CD4-positive, alpha-beta T cell treated with Interleukin-4 for 1 hour (primary cell): ENCODE measurements at places on chromosomes 1 and 21.

DNA sequence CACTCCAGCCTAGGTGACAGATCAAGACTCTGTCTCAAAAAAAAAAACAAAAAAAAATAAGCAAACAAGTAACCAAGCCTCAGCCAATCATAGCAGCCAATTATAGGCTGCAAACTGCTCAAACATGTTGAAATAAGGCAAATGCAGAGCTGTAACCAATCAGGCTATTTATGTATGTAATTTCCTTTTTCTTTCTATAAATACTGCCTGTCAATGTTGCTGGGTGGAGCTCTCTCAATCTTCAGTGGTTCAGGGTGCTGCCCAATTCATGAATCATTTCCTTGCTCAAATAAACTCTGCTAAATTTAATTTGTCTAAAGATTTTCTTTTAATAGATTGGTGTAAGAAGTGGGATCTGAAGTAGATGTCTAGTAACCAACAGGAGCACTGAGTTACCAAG lies 11.6 kb upstream of the CD1D start:
- DNase-seq: no peak

DNA sequence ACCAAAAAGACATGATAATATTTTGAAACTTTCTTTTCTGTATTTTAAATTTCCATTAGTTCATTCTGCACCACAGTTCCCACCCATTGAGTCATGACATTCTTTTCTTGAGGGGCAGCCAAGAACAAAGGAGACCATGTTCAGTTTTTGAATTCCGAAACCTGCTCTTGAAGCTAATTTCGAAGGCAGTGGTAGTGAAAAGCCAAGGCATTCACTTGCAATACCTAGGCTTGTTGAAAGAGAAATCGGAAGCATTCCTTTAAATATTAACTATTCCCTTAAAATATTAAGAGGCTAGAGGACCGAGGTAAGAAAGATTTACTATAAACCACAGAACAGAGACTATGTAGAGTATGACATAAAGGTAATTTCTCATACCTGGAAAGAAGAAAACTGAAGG lies 256.3 kb downstream of the ADGRL2 start:
- DNase-seq: no peak

- no peak for DNase-seq
Measured at GRCh38 chr1:39354572-39354971, 136.9 kb upstream of the BMP8A start.

- DNase-seq: no peak
Measured at GRCh38 chr1:56547977-56548376, 31.4 kb downstream of the PLPP3 start.

DNA sequence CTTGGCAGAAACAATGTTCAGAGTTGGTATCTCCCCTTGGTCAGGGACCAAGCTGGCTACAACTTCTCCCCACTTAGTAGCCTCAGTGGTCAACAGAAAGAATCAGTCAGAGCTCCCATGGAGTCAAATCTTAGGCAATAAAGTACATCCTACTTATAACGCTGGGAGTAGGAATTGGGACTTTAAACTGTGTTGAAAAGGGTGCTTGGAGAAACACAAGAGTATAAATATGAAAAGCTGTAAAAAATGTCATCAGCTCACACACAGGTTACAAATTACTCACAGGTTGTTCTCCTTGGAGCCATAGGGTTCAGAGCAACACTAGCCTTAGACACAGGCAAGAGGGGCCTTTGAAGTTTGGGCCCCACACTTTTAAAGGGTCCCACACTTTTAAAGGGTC lies 67.4 kb downstream of the WLS start:
- no peak for DNase-seq

DNA sequence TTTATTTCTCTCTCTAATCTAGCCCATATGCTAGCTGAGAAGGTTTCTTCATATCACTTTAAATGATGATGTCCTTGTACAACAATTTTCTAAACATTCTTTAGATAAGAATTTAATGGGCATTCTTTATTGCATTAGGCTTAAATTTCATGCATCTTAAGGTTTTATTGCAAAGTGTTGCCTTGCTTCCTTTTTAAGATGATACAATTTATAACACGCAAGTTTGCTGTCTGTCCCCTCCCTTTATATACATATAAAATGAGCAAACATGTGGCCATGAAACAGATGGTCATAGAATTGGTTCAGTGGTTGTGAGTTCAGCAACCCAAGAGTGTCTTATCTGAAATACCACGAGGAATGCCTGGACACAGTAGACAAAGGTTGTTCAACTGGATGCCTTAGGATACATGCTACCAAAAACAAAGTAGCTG lies 12.1 kb downstream of the NBPF3 start:
- no peak for DNase-seq

- DNase-seq: no peak
Measured at GRCh38 chr21:34639250-34639649, 24.3 kb upstream of the RCAN1 start.

DNA sequence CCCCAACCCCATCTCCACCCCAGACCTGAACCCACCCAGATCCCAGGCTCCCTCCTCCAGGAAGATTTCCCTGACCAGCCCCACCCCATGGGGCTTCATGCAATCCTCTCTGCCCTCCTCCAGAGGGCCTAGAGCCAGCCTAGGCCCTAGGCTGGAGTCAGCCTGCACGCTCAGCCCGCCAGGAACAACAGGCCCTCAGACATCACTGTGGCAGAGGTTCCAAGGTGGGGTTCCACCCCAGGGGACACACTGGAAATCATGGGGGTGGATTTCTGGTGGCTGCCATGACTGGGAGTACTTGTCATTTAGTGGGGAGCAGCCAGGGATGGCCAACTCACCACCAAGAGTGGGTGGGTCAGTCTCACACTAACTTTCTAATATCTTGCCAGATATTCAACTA lies 122.0 kb downstream of the GLIS1 start:
- no peak for DNase-seq

- DNase-seq: no peak
Measured at GRCh38 chr21:38384675-38385426, 113.4 kb downstream of the ERG start.

- no peak for DNase-seq
Measured at GRCh38 chr1:235325854-235326253, 2.1 kb downstream of the ARID4B start.

DNA sequence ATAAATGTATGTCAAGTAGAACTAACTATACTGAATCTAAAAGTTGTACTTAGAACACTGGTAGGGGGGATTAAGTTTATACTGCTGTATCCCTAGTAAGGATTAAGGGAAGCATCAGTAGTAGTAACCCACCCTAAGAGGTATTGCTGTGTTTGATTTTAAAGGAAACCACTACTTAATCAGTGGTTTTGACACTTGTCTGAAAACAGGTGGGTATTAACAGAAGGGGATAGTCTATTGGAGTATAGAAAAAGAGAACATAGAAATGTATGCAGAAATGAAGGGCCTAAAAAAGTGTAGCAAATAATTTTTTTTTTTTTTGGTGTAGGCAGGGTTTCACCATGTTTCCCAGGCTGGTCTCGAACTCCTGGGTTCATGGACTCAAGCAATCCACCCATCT lies 2.2 kb downstream of the MIGA1 start:
- no peak for DNase-seq

- no peak for DNase-seq
Measured at GRCh38 chr1:231334079-231334666, 3.5 kb downstream of the EXOC8 start.

DNA sequence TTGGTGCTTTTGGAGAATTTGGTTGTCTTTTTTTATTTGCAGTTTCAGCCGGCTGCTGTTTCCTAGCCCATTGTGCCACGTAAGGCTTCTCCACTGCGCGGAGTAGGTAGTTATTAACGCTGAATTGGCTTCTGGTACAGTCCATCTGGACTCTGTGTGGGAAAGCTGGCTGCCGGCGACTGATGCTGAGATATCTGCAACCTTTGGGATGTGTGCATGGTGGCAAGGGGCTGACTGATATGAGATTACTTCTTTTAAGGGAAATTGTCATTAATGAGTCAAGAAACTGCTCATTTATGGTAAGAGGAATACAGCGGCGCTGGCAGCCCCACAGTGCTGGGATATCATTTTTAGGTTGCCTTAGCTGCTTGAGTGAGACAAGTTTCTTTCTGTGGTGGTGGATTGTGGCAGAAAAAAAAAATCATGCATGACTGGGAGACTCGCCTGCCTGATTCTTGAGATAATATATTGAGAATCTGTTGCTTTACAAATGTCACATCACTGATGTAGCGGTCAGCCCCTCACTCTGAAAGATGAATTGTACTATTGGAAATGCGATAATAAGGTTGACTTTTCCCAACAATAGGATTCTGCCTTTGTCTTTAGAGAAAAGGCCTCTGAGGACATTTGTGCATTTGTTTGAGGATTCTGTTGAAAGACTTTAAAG lies 2.5 kb upstream of the ELAVL4 start:
- no peak for DNase-seq

- DNase-seq: no peak
Measured at GRCh38 chr1:36257375-36257767, 33.1 kb downstream of the THRAP3 start.

DNA sequence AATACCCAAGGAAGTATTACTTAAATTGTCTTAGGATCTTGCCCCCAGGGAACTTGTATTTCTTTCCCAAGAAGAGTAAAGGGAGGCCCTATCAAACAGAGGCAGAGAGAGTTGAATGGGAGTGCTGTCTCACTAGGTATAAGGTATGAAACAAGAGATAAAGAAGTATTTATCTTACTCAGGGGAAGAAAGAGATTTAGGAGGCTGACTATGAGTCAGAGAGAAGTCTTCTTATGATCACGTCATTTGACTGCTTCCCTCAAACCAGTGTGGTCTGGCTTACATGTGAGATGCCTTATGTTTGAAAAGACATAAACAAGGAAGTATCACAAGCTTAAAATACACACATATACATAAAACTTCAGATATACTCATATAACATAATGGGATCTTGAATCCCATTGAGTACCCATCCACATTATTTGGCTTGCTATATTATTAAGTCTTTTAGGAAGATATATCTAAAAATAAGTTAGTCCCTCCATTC lies 29.6 kb downstream of the DUSP10 start:
- DNase-seq: peak; percentile 79

GRCh38 chr1:220954321-220955075 lies 75.3 kb downstream of the HLX start:
- DNase-seq: no peak

- no peak for DNase-seq
Measured at GRCh38 chr21:42539931-42540343, 26.3 kb downstream of the SLC37A1 start.

- no peak for DNase-seq
Measured at GRCh38 chr1:245552331-245552730, 397.5 kb downstream of the KIF26B start.

DNA sequence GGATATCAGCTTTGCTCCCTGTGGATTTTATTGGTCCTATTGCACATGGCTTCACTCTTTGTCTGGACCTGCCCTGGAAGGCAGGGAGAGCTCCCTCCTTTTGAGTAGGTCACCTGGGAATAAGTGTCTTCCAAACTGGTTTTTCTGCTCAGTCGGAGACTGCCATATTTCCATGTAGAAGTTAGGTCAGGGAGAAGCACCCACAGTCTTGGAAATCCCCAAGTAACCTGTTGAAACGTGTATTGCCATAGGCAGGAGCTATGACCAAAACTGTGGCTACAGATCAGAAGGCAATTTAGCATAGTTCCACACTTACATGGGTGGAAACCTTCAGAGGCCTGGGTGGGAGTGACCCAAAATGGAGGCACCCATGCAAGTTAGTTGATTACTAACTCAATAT lies 3.5 kb upstream of the GNG12 start:
- DNase-seq: no peak

DNA sequence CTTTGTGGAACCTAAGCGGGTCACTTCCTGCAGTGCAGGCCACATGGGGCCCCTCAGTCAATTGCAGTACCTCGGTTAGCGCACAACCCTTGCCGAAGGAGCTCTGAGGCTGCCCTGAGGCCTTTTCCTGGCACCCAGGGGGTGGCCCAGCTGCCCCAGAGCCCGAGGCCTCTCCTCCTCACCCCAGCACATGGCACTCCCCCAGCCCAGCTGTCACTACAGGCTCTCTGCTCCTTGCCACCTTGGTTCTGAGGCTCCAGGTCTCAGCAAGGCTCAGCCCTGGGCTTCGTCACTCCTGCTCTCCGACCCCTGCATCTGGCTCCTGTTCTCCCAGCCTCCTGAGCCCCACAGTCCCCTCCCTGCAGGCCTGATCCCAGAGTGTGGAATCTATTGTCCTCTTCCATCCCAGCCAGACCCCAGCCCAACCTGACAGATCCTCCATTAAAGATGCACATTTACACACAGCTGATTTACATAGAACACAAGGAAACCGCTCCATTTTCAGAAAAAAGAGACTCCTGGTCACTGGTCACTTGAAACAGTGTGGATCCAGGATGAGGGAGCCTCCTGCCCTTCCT lies 192.8 kb upstream of the POU3F1 start:
- DNase-seq: no peak

GRCh38 chr1:31923901-31924535 lies 14.2 kb downstream of the PTP4A2 start:
- DNase-seq: no peak

DNA sequence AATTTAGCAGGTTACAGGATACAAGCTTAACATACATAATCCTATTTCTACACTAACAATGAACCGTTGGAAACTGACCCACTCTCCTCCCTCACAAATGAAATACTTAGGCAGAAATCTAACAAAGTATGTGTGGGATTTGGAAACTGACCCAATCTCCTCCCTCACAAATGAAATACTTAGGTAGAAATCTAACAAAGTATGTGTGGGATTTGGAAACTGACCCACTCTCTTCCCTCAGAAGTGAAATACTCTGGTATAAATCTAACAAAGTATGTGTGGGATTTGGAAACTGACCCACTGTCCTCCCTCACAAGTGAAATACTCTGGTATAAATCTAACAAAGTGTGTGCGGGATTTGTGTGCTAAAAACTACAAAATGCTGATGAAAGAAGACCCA lies 60.3 kb downstream of the TRAF5 start:
- no peak for DNase-seq

- DNase-seq: no peak
Measured at GRCh38 chr1:29426701-29427279, 190.5 kb downstream of the PTPRU start.

- no peak for DNase-seq
Measured at GRCh38 chr1:30449428-30450147, 273.8 kb downstream of the MATN1 start.

DNA sequence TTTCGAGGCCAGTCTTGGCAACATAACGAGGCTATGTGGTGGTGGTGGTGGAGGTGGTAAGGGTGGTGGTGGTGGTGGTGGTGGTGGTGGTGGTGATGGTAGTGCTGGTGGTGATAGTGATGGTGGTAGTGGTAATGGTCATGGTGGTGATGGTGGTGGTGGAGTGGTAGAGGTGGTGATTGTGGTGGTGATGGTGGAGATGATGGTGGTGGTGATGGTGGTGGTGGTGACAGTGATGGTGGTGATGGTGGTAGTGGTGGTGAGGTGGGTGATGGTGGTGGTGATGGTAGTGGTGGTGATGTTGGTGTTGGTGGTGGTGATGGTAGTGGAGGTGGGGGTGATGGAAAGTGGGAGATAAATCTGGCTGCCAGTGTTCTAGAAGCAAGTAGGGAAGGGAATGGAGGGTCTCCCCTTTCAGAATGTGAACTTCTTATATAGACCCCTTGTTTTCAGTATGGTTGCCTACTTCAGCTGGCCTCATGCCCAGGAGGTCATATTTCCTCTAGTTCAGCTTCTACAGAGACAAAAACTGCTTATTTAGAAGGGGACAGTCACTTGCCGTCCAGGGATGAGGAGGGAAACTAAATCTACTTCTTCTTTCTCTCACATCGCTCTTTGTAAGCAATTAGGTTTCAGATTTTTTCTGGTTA lies 27.5 kb downstream of the SH3BGR start:
- DNase-seq: no peak
